ENCODE measurements at places on chromosomes 16 and 17.

GRCh38 chr17:40329839-40330794 is 21.1 kb downstream of the RARA start:
- no peak for DNase-seq

DNA sequence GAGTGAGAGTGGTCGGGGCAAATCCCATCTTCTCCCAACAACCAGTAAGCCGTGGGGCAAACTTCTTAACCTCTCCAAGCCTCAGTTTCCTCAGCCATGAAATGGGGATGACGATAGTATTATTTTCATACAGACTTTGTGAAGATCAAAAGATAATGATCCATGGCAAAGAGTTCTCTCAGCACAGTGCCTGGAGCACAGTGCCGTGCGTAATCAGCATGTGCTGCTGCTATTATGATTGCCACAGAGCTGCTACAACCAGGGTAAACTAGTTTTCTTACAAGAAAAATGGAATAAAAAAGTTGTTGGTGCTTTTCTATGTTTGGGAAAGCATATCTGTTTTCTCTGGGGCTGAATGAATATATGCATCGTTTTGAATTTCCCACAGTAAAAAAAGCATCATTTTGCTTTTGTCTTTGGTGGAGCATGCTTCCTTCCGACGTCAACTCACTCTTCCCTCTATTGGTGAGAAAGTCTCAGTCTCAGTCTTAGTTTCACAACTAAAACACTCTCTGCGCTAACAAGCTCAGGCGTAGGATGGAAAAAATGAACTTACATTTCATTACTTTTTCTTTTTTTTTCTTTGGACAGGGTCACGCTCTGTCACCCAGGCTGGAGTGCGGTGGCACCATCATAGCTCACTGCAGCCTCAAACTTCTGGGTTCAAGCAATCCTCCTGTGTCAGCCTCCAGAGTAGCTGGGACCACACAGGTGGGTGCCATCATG is 37.2 kb downstream of the CDK5R1 start:
- no peak for DNase-seq

DNA sequence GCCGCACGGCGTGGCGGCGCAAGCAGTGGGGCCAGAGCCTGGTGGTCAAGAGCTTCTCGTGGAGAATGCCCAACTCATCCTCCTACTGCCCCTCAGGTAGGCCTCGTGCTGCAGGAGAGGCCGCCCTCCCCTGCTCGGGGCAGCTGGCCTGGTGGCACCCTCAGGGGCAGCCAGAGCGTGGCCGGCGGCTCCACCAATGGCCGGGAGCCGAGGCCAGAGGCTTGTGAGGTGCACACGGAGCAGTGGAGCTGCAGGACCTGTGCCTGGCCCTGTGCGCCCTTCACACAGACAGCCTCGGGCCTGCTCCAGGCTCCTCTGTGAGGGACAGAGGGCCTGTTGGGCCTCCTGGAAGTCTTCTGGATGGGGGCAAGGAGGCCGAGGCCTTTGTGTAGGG is 85.5 kb downstream of the NPIPB11 start:
- no peak for DNase-seq

GRCh38 chr17:65334406-65334805 is 197.2 kb downstream of the RGS9 start:
- no peak for DNase-seq

DNA sequence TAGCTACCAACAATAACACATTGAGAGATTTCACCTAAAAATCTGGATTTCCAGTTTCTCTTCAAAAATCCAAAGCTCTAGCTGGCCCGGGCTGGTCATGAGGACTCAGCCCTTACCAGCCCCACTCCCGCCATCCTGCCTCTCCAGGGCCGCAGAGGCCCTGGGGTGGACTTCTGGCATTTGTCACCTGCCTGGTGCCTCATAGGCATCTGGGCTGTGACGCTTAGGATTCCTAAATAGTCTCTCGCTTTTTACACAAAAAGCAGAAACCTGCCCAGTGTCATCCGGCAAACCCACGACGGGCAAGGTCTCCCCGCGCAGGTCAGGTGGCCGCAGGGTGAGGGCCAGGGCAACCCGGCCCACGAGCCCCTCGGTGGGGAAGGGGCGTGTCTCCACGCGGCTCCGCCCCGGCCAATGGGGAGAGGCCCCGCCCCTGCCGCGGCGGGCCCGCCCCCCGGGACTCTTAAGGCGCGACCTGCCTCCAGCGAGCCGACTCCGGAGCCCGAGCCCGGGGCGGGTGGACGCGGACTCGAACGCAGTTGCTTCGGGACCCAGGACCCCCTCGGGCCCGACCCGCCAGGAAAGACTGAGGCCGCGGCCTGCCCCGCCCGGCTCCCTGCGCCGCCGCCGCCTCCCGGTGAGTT is at the start of gene VASN:
Gene VASN (plus strand): TSS at position 492 of the 644 bp plus-strand sequence. CDS start 9,030 bp downstream, outside the sequence.
- DNase-seq = no peak

GRCh38 chr17:82859431-82860403 is 19.9 kb upstream of the ZNF750 start:
- DNase-seq = no peak

- peak; percentile 89 for DNase-seq
Observed at GRCh38 chr17:41404024-41404671, 6.7 kb upstream of the KRT31 start.

GRCh38 chr16:87834005-87834667 is 35.2 kb downstream of the SLC7A5 start:
- no peak for DNase-seq

- DNase-seq = no peak
Observed at GRCh38 chr17:8475781-8476180, 40.1 kb downstream of the NDEL1 start.

DNA sequence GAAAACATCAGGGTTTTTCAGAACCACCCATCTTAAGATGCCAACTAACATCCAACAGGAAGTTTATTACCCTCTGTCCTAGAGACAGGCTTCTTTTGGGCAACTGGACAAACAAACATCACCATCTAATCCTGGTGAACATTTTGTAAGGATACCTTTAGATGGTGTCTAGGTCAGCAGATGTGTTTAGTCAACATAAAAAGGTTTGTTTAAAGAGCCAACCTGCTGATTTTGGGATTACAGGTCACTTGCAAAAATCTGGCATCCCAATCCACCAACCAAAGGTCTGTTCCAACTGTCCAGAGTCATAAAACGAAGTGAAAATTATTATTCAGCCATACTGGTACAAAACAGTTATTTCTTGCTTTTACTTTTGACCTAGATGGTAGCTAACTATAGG is 145.2 kb upstream of the C17orf78 start:
- no peak for DNase-seq

DNA sequence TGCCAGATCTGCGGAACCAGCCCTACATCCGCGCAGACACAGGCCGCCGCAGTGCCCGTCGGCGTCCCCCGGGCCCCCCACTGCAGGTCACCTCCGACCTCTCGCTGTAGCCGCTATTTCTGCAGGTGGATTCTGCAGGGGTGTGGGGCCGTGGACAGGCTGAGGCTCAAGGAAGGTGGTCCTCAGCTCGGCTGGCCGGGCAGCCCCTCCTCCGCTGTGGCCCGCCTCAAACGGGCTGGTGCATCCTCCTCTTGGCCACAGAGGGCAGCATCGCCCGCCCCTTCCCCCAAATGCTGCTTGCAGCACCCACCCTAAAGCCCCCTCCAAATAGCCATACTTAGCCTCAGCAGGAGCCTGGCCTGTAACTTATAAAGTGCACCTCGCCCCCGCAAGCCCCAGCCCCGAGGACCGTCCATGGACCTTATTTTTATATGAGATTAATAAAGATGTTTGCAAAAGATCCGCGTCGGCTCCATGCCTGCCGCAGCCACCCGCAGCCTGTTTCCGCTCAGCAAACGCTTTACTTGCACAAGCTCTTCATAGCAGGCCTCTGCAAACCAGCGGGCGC is 14.9 kb downstream of the SPATA32 start:
- no peak for DNase-seq

- no peak for DNase-seq
Observed at GRCh38 chr16:72689851-72690250, 358.1 kb downstream of the ZFHX3 start.

DNA sequence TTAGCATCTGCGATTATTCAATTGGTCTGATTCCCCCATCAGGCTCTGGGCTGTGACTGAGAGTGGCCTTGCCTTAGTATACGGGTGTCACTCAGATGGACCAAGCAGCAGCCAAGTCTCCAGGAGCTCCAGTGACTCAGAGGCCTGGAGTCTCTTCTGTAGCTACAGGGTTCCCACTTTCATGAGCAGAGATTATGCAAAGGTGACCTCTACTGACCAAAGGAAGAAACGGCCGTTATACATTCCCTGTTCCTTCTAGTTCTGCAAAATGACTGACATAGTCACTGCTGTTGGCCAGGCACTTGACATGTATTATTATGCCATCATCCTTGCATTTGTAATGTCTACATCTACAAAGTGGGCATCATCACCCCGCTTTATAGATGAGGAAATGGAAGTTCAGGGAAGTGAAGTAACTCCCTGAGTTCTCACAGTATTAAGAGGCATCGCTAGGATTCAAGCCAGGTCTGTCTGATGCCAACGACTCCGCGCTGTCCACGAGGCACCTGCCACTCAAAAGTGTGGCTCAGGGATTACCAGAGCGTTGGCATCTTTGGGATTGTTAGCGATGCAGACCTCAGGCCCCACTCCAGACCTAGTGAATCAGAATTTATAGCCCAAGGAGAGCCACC is 23.3 kb downstream of the SLC38A7 start:
- DNase-seq = peak; percentile 62

DNA sequence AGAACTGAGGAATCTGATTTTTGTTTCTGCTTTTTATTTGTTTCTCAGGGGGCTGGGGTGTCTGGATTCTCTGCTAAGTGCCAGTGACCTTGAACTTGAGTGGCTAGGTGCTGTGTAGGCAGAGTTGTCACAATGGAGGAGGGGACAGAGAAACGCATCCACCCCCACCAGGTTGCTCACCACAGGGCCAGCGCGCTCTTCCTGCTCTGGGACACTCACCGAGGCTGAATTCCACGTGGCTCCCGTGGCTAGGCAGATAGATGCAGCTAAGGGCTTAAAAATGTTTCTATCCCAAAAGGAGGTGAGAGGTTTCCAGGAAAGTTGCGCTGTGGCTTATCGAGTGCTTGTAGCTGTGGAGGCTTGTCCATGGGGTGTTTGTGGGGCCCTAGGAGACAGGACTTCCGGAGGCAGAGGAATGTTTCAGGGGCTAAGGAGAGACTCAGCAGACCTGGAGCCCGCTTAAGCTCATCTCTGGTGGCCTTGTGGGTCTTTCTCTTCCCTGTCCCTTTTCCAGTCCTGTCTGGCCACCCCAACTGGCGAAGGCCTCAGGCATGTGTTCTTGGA is 36.8 kb downstream of the ADCY7 start:
- no peak for DNase-seq

GRCh38 chr16:3262517-3262916 is 6.1 kb upstream of the MEFV start:
- DNase-seq = no peak

DNA sequence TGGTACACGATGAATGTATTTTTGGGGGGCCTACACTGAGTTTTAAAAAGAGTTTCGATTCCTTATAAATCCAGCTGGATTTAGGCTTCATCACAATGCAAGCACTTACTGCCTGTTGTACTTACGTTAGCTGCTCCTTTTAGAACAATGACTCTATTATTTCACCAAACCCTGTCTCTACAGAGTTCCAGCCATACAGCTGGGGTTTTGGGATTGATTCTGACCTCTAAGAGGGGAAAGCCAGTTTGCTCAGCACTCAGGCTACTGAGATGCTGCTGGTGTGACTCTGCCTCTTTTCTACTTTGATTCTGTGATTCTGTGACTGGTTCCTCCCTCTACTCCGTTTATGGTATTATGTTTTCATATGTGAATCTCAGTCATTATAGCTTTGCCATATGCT is 329.7 kb downstream of the ABCC12 start:
- no peak for DNase-seq

DNA sequence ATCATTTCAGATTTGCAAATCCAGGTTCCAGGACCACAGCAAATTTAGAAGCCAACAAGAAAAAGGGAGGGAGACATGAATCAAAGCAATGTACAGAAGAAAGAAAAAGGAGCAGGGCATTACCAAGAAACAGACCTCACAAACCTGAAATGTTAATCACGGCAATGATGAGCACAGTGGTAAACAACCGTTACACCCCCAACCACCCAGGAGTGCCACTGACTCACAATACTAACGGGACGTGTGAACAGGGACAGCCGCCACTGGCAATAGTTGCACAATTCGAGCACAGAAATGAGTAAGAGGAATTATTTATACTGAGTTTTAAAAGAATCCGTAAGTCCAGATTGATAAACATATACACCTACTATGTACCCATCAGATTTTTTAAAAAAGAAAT is 13.8 kb downstream of the USP22 start:
- peak; percentile 60 for DNase-seq

DNA sequence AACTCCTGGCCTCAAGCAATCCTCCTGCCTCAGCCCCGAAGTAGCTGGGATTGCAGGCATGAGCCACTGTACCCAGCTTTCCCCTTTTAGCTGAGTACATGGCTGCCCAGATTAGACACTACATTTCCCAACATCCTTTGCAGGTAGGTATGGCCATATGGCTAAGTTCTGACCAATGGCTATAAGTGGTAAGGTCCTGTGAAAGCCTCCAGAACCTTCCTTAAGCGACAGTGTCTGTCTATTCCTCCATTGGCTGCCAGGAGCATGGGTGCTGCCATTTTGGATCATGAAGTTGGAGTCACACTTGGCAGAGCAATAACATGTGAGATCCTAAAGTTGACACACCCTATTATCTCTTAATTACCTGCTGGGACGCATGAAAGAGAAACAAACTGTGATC is 24.4 kb upstream of the CRHR1 start:
- no peak for DNase-seq

GRCh38 chr16:53291757-53292392 is 142.4 kb upstream of the RBL2 start:
- DNase-seq = peak; percentile 11

- no peak for DNase-seq
Observed at GRCh38 chr16:89409161-89409711, 81.1 kb downstream of the ANKRD11 start.

DNA sequence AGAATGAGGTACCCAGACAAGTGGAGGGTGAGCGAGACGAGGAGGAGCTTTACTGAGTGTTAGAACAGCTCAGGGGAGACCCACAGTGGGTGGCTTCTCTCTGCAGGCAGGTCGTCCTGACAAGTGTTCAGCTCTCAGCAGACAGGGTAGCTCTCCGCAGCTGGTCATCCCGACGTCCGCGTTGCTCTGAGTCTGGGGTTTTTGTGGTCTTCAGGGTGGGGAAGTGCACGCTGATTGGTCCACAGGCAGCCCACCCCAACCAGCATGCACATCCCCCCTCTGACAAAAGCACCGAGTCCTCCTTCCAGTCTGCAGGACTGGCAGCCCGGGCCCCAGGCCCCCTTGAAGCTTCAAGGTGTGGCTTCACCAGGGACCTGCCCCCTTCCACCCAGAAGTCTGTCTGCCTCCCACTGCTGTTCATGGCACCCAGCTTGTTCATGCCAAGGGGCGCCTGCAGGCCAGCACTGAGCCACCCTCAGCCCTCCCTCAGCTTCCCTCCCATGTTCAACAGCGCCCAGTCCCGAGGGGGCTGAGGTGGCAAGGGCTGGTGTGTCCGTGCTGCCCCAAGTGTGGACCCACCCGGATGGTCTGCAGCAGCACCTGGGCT is 19.9 kb upstream of the WDR45B start:
- DNase-seq = no peak

DNA sequence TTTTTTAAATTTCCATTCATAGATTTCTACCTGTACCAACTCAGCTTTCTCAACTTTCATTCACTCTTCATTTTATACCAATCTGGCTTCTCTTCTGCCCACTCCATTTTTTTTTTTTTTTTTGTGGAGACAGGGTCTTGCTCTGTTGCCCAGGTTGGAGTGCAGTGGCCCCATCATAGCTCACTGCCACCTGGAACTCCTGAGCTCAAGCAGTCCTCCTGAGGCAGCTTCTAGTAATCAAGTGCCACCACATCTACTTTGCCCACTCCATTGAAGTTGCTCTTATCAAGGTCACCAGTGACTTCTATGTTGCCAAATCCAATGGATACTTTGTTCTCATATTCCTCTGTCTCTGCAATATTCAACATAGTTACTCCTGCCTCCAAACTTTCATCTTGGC is 1.7 kb downstream of the SUPT6H start:
- DNase-seq = no peak

All from GM04503 (cell line).